ENCODE measurements at places on chromosomes 16 and 17.

DNA sequence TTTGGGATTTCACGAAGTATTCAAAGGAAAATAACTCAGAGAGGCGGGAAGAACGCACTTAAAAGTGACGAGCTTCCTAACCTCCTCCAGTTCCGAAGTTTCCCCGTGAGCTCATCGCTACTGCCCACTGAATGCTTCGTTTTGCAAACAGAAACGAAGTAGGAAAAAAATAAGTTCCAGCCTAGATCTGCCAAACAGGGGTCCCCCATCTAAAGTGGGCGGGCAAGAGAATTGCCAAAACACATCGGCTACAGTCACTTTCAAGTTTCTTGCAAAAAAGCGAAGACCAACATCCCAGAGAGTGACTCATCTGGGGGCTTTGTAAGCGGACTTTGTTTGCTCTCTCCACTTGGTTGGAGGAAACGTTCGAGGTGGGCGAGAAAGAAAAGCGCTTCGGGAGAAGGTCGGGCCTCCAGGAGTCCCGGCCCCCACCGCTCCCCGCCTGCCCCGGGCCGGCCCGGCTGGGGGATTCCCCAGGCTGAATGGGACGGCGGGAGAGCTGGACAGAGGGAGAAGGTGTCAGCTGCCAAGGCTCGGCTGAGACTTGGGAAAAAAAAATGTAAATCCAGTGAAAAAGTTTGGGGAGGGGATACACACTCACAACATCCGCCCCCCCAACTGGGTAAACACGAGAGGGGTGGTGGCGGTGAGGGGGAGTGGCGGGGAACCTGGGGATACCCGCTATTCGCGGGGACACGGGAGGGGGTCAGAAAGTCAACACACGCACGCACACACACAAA lies 1.0 kb downstream of the VEZF1 start:
- DNase-seq: peak; percentile 33

- DNase-seq: no peak
Measured at GRCh38 chr17:36827081-36827480, 110.2 kb upstream of the LHX1 start.

- DNase-seq: no peak
Measured at GRCh38 chr17:72696156-72696555, 396.3 kb downstream of the SLC39A11 start.

- DNase-seq: no peak
Measured at GRCh38 chr17:17385491-17385890, 82.3 kb downstream of the NT5M start.

DNA sequence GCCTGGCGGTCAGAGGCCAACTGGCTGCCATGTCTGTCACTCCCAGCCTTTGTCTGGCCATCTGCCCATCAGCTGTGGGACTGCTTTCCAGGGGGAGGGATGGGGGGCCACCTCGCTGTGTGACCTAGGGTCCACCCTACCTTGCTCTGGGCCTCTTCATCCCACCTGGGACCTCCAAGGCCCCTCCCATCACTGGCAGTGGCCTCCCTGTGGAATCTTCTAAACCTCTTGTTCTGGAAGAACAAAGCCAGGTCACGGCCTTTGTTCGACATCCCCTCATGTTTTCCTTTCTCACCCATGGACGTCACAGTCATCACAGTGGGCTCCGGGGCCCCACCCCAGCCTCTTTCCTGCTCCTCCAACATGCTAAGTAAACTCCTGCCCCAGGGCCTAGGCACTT lies 24.0 kb downstream of the SPNS2 start:
- no peak for DNase-seq

- DNase-seq: no peak
Measured at GRCh38 chr16:57640612-57641011, 12.2 kb downstream of the ADGRG1 start.

DNA sequence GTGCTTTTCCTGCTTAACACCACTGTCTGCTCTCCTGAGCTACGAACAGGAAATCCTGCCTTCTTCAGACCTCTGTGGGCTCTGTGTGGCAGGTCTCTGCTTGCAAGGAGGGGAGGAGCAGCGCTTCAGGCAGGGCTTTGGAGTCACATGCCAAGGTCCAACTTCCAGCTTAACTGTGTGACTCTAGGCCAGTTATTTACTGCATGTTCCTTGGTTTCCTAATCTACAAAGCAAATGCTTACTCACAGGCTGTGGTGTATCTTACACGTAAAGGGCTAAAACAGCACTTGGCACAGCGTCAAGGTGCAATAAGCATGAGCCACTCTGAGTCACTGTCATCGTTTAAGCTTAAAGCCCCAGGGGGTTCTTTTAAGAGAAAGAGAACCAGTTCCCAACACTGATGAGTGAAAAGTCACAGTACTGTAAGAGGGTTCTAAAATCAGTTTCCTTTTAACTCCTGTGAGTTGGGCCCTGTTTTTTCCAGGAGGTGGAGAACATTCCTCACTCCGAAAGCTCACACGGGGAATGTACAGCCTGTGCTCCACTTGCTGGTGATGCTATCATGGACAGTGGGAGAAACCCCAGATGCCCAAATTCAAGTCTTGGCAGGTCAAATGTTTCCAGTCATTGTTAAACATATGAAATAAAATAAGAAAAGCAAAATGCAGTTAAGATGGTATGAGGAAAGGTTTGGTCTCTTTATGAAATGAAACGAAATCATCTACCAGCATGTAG lies 54.1 kb upstream of the BCAR1 start:
- peak; percentile 87 for DNase-seq
